Activated CD4-positive, alpha-beta T cell treated with anti-CD3 and anti-CD28 coated beads for 48 hours (primary cell): ENCODE measurements at places on chromosomes 13 and 19.

DNA sequence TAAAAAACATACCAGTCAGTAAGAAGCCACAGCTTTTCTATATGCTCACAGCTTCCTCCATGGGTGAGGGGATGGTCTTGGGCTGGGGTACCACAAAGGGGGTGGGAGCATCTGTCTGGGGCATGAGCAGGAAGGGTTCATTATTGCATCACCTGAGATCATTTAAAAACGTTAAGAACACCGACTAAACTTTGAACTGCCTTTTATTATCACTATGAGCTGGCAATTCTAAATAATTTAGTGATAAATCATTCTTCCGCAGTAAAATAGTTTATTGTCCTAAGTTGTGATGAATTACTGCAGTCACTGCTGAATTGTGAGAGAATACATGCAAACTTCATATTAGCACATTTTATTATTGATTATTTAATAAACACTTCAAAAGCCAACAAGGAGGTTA lies 71.6 kb downstream of the KL start:
- DNase-seq, result no peak

DNA sequence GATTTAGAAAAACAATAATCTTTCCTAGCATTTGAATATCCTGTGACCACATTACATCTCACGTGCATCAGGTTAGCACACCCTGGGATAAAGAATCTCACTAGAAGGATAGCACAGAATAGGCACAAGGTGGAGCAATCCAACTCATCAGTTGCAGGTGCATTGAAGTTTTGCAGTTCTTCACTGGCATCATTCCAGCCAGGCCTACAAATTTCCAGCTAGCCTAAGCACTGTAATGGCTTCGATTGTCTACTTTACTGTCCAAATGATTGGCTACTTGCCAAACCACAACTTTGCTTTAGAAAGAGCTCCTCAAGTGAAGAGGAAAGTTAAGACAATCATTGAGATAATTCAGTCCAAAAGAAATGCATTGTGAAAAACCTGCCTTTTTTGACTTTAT lies 89.5 kb downstream of the SPRY2 start:
- no peak for DNase-seq

- peak; percentile 58 for DNase-seq
Measured at GRCh38 chr19:18046059-18046718, 38.2 kb downstream of the ARRDC2 start.

DNA sequence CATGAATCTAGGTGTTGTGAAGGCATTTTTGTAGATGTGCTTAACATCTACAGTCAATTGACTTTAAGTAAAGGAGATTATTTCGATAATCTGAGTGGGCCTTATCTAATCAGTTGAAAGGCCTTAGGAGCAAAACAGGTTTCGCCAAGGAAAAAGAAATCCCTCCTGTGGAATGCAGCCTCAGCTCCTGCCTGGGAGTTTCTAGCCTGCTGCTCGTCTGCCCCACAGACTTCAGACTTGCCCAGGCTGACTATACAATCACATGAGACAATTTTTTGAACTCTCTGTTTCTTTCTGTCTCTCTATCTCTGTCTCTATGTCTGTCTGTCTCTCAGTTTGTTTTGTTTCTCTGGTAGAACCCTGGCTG lies 312.5 kb downstream of the OLFM4 start:
- no peak for DNase-seq

GRCh38 chr19:50906217-50906616 lies 5.0 kb downstream of the KLK4 start:
- DNase-seq, result peak; percentile 69

DNA sequence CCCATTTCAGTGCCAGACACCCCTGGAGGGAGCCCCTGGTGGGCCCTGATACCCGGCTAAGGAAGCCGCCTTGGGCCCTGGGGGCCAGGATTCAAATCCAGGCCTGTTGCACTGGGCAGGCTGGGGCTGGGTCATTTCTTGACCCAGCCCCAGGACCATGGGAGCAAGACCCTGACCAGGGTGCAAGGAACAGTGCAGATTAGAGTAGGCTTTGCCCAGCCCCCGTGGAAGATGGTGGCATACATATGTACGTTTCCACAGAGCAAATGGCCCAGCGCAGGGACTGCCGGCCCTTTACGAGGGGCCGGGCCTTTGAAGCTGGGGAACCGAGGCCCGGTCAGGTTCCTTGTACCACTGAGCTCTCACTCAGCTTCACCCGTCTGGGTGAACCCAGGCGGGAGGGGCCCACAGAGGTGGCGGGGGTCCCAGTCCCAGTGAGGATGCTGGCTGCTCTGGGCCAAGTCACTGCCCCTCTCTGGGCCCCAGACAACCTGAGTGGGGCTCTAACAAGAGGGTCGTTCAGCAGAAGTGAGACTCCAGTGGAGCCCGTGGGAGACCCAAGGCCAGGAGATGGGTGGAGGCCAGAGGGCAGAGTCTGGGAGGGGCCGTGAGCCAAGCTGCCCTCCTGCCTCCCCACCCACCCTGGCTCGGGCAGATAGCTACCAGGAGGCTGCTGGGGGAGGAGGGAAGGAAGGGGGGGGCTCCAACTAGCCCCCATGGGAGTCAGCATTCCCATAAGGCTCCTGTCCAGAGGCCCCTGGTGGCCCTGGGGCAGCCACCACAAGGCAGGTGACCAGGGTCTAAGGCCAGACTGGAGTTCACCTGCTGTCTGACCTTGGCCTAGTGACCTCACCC lies 2.7 kb downstream of the MKNK2 start:
- no peak for DNase-seq

GRCh38 chr13:98326291-98326690 lies 149.2 kb upstream of the RNF113B start:
- no peak for DNase-seq

- DNase-seq, result no peak
Measured at GRCh38 chr13:105007166-105007808, 1528.2 kb downstream of the EFNB2 start.

GRCh38 chr19:1521636-1522035 lies 2.2 kb upstream of the PLK5 start:
- no peak for DNase-seq

DNA sequence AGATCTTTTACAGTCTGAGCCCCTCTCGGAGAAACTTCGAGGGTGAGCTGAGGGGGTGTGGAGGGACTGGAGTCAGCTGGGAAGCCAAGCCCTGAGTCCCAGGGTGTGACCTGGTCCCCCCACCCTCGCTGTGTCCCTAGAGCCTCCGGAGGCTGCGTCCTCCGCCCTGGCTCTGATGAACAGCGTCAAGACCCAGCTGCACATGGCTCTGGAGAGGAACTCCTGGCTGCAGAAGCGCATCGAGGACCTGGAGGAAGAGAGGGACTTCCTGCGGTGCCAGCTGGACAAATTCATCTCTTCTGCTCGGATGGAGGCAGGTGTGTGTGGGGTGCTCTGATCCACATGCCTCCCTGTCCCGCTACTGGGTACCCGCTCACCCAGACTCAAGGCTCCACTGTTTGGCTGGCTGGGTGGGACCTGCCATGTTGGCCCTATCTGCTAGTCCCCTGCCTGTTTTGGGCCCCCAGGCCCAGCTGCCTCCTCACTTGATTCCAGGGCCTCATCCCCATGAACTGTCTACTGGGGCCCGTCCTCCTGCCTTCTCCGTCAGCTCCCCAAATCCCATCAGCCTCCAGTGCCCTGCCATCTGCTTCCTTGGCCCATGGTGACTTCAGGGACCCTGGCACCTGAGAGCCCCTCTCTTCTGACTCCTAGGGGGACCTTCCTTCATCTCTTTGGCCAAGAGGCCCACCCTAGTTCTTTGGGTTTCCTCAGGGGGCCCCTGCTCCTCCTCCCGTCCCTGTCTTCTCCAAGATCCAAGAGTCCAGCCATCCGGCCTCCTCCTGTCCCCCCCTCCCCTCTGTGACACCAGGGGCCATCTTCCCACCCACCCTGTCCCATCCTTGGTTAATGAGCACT lies 1.5 kb downstream of the CCDC106 start:
- no peak for DNase-seq

GRCh38 chr13:39699274-39699673 lies 43.8 kb downstream of the COG6 start:
- no peak for DNase-seq

DNA sequence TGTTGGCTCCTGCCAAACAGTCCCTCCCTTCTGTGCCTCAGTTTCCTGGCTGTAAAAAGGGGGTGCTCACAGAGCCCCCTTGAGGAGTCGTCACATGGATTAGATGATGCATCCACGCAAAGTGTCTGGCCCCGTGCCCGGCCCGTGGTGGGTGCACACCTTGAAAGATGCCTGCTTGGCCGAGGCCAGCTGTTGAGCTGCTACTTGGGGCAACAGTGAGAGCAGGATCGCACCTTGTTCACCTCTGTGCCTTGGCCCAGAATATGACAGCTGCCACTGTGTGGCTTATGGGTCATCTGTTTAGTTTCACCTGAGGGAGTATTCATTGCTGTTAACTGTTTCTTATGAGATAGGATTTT lies 17.7 kb downstream of the CRTC1 start:
- no peak for DNase-seq

DNA sequence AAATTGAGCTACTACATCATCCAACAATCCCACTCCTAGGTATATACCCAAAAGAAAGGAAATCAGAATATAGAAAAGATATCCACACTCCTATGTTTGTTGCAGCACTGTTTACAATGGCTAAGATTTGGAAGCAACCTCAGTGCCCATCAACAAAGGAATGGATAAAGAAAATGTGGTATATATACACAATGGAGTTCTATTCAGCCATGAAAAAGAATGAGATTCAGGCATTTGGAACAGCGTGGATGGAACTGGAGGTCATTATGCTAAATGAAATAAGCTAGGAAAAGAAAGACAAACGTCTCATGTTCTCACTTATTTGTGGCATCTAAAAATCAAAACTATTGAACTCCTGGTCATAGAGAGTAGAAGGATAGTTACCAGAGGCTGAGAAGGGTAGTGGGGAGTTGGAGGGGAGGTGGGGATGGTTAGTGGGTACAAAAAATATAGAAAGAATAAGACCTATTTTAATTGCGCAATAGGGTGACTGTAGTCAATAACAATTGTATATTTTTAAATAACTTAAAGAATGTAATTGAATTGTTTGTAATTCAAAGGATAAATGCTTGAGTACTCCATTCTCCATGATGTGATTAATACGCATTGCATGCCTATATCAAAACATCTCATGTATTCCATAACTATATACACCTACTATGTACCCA lies 27.0 kb upstream of the HNRNPA1L2 start:
- no peak for DNase-seq

GRCh38 chr13:33640832-33641231 lies 177.1 kb upstream of the RFC3 start:
- no peak for DNase-seq

DNA sequence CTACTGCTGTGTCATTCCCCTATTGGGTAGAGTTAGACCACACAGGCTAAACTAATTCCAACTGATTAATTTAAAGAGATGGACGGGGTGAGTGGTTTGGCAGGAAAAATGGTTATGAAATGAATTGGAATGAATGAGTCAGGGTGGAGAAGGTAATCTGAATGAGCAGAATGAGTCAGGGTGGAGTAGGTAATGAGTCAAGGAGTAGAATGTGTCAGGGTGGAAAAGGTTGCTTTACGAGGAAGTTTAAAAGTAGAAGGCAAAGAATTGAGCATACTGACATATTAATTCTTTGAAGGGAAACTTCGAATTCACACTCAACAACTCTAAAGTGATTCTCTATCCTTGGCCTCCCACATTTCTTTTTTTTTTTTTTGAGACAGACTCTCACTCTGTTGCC lies 12.7 kb upstream of the ZNF121 start:
- DNase-seq, result no peak

GRCh38 chr13:84917252-84917878 lies 881.9 kb downstream of the SLITRK6 start:
- no peak for DNase-seq

- DNase-seq, result peak; percentile 17
Measured at GRCh38 chr19:41218615-41219507, at the start of gene AXL. Gene AXL, plus strand, starts transcription at chr19:41219223. Its CDS starts 170 bp downstream, at chr19:41219393.

DNA sequence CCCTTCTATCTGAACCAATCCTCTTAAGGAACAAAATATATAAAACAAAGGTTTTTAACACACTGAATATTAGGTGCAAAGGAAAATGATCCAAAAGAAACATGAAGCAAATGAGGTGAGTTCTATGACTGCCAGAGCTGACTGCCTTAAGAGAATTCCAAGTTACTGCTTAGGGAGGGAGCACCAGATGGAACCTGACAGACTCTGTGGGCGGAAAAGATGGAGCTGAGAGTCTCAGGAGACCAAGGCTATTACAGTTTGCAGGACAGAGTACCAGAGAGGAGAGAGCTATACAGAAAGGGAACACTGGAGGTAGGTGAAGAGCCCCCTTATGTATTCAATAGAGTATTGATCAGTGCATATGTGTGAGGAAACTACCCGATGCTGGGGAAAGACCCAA lies 87.2 kb downstream of the B3GLCT start:
- no peak for DNase-seq

GRCh38 chr13:113205428-113205931 lies 3.0 kb downstream of the PCID2 start:
- peak; percentile 19 for DNase-seq

DNA sequence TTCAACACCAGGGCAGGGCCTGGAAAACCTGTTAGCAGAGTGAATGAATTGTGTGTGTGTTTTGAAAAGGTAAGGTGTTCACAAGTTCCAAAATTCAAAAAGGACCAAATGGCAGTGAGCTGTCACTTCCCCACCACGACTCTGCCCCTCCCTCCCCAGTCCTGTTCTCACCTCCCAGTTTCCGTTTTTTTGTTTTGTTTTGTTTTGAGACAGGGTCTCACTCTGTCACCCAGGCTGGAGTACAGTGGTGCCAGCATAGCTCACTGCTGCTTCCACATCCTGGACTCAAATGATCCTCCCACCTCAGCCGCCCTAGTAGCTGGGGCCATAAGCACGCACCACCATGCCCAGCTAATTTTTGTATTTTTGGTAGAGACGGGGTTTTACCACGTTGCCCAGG lies 20.3 kb upstream of the BCL3 start:
- DNase-seq, result no peak

GRCh38 chr13:109389892-109390345 lies 396.5 kb downstream of the IRS2 start:
- DNase-seq, result no peak
